ENCODE measurements at places on chromosomes 16 and 17. TPM values are rescaled to one million over a fixed set of nuclear protein-coding genes. Genes with fewer than 3 reads are reported as not detected.

Gene TMEM238L
- not detected for total RNA-seq

Gene TMEM208
- total RNA-seq, result 42.6 TPM

Gene SLC47A2
- total RNA-seq, result not detected

DNA sequence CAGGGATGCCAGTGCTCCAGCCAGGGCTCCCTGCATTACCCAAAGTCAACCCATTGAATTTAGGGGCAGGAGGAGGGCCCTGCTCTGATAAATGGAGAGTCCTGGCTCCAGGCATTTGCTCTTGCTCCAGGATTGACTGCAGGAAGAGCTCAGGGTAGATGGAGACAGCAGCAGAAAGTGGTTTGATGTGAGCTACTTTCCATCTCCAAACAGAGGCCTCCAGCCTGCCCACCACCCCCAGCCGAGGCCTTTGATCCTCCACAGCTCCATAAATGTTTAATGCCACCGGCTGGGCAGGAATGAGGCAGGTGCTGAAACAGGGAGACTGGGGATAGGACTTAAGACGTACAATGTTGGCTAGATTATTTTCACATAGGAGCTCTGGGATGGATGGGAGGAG, 4.3 kb upstream of the SEZ6 start:
- no peak for DNase-seq
- H3K4me1 ChIP-seq, result peaks cover 15% of the 10 kb centered on the region
- H3K27me3 ChIP-seq, result peaks cover 7% of the 10 kb centered on the region
- no peaks in the 10 kb centered on the region for H3K36me3 ChIP-seq
- no peak overlapping the region for H3K4me3 ChIP-seq

DNA sequence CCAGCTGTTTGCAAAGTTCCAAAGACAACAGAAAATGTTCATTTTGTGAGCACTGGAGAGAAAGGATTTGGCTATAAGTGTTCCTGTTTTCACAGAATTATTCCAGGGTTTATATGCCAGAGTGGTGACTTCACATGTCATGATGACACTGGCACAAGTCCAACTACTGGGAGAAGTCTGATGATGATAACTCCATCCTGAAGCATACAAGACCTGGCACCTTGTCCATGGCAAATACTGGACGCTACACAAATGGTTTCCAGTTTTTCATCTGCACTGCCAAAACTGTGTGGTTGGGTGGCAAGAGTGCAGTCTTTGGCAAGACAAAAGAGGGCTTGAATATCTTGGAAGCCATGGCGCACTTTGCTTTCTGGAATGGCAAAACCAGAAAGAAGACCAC, 385.0 kb downstream of the CDH11 start:
- H3K27me3 ChIP-seq, result no peaks in the 10 kb centered on the region
- no peak overlapping the region for H3K4me3 ChIP-seq
- no peaks in the 10 kb centered on the region for H3K4me1 ChIP-seq
- H3K36me3 ChIP-seq, result no peaks in the 10 kb centered on the region
- DNase-seq, result no peak

DNA sequence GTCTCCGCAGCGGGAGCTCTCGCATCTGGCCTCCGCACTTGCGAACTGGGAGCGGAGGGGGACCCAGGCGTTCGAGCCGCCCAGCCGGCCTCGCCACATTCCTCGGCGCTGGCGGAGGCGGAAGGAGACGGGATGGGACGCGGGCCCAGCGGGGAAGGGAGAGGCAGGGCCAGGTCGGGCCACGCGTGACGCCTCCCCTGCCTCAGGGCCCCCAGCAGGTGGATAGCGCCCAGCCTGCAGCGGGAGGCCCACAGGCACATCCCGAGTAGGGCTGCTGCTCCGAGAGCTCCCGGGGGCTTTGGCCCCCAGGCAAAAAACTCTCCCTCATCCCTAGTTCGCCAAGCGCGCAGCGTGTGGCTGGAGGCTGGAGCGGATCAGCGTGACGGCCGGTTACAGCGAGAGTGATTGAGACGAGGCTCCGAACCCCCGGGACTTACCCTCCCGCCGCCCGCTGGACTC, 800 bp downstream of the PLEKHH3 start:
- H3K27me3 ChIP-seq, result peaks cover 22% of the 10 kb centered on the region
- peaks cover 13% of the 10 kb centered on the region for H3K4me1 ChIP-seq
- DNase-seq, result peak; percentile 59
- H3K4me3 ChIP-seq, result peak overlapping the region; percentile 87
- H3K36me3 ChIP-seq, result no peaks in the 10 kb centered on the region
